ENCODE measurements at places on chromosomes 3 and 15.
A peak's percentile ranks its signal among the peaks of the same experiment; 100 is the strongest.

DNA sequence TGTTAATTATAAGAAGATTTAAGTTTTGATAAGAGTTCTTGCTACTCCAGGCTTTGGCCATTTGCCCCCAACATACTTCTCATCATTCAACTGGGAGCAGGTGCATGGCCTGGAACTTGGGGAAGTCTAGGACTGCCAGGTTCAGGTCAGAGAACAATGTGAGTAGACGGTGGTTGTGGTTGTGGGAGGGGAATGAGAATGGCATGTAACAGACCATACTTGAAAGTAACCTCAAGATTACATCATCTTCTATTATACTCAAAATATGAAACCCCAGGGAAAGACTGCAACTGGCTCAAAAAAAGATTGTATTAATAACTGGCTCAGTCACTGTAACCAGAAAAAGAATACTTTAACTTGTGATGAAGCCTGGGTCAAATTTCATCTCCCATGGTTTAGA lies 364.9 kb upstream of the DPPA4 start:
- no peak for DNase-seq

DNA sequence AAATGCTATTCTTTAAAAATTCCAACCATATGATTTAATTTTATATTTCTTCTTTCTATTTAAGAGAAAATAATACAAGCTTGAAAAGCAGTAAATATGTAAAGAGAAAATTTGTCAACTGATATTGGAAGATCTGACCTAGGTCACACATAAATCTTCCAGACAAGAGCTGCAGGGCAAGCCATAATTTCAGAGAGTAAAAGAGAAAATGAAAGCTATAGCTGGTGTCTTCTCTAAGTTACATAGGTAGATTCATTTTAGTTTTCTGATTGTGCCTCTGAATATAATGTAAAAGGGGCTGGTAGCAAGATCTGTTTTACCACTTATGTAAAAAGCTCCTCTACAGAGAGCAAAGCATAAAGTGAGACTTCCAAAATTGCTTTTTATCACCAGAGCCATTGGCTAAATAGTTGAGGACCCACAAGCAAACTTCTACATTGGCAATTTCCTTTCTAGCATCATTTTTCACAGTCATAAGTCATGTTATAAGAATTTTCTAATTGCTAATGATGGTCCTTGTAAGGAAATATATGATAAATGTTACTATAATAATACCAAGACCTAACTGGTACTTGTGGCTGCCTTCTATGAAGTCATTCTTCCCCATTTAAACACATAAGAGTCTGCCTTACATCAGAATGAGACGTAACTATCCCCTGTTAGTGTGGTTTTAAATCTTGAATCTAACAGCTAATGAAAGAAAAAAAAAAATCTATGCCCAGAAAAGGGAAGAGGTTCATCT lies 80.8 kb upstream of the SKOR1 start:
- DNase-seq, result no peak

GRCh38 chr3:187737006-187737367 lies 8.3 kb downstream of the BCL6 start:
- DNase-seq, result no peak

- no peak for DNase-seq
Measured at GRCh38 chr15:78752492-78753358, 58.5 kb downstream of the ADAMTS7 start.

DNA sequence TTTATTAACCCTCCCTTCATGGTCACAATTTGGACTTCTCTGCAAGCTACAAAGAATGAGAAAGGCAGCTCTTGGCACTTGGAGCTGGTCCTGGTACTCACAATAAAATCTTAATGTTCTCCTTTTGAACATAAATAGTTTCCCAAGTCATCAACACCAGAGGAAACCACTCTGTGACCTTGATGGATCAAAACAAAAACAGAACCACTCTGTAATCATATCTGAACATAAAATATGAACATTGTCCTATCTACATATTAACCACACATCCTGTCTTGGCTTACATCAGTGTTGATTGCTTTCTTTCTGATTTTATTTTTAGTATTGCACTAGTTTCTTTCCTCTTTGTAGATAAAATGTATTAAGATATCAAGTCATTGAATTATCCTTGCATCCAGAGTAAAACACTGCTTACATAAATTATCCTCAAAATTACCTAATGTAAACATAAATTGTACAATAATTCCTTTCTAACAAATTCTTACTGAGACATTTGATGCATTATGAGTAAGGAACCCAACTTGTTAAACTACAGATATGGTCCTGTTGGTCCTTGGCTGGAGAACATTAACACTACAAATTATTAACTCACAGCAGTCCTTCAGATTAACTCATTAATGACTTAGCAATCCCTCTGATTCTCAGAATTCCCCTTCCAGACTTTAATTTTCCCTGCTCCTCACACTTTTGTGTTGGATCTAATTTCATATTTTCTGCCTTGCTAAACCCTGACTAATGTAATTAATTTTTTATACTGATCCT lies 860.5 kb downstream of the DIPK2A start:
- DNase-seq, result no peak

DNA sequence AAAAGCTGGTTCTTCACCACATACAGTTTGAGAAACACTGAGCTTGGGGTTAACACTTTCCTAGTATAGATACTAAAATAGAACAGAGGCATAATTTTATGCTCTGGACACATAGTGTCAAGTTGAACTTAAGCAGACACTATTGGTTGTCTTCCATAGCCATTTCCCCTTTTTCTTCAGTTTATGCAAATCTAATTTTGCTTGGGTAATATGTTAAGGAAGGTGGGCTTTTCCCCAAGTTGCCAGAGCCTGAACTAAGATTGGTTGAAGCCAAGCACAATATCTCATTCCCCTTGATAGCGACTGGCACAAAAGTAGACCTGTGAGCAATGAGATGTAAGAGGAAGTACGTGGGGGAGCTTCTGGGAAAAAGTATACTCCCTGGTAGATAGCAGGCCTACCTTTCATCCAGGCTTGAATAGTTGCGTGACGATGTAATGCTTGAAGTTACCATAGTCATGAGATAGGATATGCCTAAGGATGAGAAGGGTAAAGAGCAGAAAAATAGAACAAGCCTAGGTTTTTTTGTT lies 4.5 kb upstream of the POPDC2 start:
- no peak for DNase-seq

GRCh38 chr3:98885851-98886250 lies 15.6 kb downstream of the DCBLD2 start:
- no peak for DNase-seq

DNA sequence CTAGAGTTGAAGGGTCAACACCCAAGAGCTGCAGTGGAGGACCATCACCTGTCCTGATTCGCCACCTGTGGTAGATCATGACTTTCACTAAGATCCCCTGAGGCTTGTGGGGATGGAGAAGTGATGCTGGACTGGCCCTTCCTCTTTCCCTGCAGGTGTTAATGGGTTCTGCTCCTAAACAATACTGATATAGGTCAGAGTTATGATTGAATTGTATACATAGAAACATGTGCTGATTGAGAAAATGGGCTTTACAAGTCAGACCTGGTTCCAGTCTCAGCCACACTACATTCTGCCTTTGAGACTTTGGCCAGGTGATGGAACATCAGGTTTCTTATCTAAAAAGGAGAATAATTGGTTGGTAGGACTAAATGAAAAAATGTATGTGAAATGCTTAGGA lies 418.9 kb upstream of the TPRG1 start:
- DNase-seq, result no peak

- DNase-seq, result no peak
Measured at GRCh38 chr3:120418866-120419490, 31.8 kb downstream of the FSTL1 start.

DNA sequence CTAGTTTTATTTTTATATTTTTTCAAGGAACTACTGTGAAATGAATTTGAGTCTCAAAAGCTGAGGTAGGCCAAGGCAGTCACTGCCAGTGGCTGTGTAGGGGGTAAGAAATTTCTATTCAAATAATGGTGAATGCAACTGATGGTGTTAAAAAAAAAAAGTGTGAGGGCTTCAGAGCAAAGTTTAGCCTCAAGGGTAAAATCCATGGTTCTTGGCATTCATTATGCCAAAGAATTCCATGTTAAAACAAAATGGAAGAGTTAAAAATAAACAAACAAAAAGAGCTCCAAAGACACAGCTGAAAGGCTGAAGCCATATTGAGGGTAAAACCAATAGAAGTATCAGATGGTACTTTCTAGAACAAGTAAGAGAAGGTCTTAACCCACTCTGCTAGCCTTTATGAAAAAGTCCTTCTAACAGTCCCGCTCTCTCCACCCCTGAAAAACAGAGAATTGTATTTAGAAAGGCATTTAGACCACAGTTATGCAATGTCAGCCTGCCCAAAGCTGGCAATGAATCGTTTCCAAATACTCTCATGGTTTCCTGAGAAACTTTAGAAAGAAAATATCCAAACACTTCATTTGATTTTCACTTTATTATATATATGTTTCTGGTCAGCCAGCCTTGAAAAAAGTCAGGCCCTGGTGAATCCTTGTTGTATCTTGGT lies 158.4 kb upstream of the GMNC start:
- DNase-seq, result no peak

GRCh38 chr3:185647134-185647879 lies 61.2 kb downstream of the SENP2 start:
- DNase-seq, result no peak

GRCh38 chr15:98648654-98649471 lies 524 bp downstream of the IGF1R start:
- no peak for DNase-seq

DNA sequence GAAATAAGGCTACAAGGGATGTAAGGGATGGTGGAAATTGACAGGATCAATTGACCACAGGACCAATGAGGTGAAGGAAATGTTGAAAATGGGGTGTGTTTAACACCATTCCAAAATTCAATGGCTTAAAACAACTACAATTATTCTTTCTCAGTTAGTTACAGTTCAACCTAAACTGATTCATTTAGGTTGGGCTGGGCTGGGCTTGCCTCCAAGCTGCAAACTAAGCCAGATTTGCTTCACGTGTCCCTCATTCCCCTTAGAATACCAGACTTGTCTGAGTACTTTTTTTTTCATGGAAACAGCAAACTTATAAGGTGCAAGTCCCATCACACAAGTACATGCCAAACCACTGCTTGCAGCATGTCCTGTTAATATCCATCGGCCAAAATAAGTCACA lies 280.1 kb downstream of the NEK10 start:
- DNase-seq, result no peak

DNA sequence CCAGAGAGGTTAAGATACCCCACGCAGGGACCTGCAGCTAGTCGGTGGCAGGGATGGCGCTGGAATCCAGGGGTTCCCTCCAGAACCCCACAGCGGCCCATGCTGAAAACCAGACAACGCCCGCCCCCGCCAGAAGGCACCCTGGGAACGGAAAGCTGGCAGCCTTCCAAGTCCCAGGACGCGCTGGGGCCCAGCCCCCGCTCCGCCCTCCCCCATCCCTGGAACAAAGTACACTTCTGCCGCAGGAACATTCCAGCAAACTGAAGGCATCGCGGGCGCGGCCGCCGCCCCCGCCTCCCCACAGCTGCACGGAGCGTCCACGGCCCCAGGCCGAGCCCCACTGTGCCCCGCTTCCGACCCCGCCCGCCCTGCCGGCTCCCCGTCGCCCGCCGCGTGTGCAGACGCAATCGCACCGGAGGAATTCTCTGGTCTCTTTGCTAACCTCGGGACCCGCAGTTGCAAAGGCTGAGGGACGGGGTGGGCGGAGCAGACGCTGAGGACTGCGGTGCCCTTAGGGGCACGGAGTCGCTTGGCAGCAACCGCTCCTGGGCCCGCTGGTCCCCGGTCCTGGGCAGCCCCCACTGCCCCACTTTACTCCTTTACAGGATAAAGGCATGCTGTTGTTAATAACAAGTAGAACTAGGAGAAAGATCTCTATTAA lies 44.8 kb upstream of the RNU6-1 start:
- peak; percentile 81 for DNase-seq

DNA sequence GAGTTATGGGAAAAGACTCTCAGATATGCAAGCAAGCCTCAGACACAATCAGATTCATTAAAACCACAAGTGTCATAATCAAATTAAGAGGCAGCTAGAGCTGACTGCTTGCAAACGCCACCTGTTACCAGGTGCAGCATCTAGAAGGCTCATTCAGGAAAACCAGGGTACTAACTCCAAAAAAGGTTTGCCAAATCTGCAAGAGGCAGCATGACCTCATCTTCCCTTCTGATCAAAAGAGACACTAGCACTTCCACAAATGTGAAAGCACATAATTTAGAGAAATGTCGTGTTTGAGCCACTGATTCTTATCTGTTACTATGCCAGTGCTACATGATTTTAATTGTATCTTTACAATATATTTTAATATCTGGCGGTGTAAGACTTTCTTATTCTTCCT lies 123.3 kb upstream of the NANOGP8 start:
- no peak for DNase-seq

GRCh38 chr15:68183616-68184315 lies 21.4 kb downstream of the CALML4 start:
- no peak for DNase-seq

DNA sequence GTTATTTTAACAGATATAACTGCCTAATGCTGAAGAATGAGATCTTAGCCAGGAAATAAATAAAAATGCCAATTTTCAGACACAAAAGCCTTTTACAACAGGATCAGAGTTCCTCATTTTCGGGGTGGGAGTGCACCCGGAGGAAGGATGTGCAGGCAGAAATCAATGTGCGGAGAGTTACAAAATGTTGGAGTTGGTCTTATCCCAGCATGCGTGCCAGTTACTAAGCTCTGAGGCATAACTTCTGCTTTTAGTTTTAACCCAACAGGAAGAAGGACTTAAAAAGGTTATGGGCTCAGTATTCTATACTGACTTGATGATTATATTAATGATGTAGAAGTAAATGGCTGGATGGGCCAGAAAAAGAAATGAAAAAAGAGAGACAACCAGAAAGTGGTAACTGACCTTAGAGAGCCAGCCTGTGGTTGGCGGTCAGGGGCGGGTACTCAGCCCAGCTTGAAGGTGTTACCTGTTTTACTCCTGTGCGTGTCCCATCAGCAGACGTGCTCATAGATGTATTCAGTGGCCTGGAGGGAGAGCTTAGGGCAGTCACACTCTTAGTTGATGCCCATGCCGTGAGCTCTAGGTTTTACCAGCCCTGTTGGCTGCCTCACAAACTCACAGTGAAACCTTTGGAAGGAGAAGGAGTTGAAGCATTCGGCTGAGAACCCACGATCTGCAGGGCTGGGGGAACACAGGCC lies 164.7 kb downstream of the SV2B start:
- DNase-seq, result no peak

GRCh38 chr15:100463515-100463914 lies 65.2 kb downstream of the CERS3 start:
- peak; percentile 25 for DNase-seq

DNA sequence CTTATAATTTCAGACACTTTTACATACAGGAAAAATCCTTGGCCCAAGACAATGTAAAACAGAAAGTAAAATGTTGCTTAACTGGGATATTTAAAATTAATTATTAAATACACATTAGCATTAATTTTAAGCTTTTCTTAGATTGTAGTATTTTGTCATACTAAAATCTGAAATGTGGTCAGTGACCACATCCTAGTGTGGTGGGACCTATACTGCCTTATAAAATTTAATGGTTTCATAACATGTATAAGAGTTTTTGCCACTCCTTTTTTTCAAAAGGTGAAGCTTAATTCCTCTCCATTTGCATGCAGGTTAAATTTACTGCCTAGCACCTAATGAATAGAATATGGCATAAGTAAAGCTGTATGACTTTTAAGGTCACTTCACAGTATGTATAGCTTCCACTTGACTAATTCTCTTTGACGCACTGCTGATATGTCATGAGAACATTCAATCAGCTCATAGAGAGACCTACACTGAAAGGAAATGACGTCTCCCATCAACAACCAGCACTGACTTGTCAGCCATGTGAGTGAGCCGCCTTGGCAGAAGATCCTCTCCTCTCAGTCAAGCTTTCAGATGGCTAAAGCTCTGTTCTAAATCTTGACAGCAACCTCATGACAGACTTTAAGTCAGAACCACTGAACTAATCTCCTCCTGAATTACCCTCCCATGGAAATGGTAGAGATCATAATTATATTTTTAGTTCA lies 847.8 kb downstream of the SI start:
- DNase-seq, result no peak
